ENCODE measurements at places on chromosomes 4 and X.

- DNase-seq: no peak
Observed at GRCh38 chrX:31293409-31293808, 221.6 kb upstream of the FTHL17 start.

DNA sequence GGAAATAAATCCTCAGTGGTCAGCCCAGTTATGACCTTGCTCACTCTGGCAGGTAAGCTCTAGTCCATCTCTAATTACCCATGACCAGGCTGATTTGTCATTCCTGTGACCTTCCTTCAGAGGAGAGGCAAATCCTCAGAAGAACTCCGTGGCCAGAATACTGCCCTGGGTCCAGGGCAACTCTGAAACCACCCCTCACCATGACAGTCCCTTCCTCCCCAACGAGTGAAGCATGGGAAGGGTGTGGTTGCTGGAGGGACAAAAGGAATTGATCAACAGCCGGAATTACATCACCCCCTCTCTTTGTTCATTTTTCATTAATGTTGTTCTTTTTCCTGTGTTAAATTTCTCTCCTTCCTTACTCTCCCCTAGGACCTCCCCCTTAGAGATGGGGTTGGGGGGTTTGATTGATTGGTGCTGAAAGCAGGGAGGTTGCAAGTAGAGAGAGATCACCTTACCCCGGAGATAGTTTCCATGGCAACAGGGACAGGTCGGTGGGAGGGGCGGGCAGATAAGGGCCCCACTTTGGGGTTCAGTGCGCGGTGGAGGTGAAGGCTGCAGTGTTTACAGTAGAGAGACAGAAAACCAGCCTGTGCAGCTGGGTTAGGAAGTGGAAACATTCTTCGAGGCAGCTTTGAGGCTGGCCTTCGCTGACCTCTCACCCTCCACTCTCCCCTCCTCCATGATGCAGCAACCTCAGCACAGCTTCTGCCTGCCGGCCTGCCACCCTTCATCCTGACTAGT is 647.4 kb downstream of the BCOR start:
- DNase-seq: no peak

DNA sequence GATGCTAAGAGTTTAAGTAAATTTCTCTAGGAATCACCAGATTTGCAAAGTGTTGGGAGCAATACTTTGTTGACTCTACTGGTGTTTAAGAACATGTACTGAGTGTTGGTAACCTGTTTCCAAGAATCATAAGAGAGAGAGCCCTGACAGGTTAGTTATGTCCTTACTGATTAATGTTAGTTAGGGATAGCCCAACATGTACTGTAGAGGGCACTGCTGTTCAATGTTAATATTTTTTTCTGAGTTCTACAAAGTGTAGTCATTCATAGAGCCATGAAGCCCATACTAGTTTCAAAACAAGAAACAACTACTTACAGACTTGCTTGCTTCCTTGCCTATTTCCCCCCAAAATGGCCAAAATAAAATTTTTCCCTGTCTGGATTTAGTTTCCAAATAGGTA is 11.9 kb downstream of the TMPRSS11D start:
- DNase-seq: no peak

DNA sequence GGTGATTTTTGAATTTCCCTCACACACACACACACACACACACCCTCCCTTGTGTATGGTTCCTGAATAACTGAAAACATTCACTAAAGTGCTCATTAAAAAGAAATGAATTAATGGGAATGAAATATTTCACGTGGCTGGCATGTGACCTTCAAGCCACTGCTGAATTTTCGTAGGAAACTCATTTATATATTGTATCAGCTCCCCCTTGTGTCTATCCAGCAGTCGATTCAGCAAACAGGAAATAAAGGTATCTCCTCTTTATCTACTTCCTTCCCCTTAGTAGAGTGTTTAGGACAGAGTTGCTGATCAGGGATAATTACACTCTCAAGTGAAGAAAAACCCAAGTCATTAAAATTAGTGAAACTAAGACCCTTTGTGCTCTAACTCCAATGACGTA is 912.6 kb upstream of the LCORL start:
- DNase-seq: no peak

GRCh38 chrX:42776195-42776594 is 1.8 kb downstream of the PPP1R2C start:
- DNase-seq: no peak

GRCh38 chr4:33060674-33061542 is 2340.7 kb downstream of the PCDH7 start:
- DNase-seq: no peak

GRCh38 chr4:102441978-102442911 is 58.9 kb upstream of the NFKB1 start:
- DNase-seq: no peak

DNA sequence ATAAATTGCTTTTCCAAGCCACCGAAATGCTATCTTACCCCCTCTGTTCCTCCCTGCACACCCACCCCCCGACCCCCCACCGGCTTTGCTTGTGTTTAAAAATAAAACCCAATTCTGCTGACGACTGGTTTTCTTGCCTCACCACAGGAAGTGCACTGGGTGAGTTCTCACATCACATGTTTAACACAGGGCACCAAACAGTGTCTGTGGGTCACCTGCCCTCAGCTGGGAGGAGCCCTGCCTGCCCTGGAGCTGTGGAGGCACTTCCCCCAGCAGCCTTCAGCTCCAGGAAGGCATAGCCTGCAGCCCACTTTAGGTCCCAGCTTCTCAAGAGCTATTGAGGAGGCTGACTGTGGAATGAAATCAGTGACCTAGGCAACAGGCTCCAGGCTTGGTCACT is 8.8 kb downstream of the TMEM255A start:
- DNase-seq: no peak

GRCh38 chr4:99324361-99324760 is 3.2 kb upstream of the ADH1B start:
- DNase-seq: no peak

DNA sequence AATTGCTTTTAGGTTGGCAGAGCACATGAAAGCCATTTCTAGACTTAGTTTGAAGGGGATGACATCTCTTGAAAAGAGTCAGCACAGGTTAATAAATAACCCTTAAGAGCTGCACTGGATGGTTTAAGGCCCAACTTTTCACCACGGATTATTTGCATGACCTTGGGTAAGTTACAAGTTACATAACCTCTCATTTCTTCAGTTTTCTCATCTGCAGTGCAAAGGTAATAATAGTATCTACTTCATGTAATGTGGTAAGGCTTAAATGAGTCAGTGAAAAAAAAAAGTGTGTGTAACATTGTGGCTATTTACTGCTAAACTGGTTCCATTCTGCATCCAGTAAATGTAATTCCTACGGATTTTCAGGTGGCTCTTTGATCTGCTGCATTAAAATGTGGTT is 715.8 kb downstream of the CCSER1 start:
- no peak for DNase-seq

DNA sequence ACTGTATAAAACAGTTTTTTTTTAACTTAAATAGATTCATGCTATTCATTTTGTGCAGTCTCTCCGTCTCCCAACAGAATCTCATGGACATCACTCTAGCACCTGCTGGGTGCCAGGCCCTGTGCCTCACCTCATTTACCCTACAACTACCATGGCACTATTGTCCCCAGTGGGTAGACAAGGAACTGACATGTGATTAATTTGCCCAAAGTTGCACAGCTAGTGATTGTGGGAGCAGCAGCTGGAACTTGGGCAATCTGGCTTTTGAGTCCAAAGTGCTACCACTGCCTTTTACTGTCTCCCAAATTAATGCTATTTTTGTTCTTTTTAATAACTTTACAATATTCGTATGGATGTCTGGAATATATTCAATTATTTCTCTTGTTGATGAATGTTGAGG is 11.2 kb upstream of the PGRMC2 start:
- DNase-seq: no peak

DNA sequence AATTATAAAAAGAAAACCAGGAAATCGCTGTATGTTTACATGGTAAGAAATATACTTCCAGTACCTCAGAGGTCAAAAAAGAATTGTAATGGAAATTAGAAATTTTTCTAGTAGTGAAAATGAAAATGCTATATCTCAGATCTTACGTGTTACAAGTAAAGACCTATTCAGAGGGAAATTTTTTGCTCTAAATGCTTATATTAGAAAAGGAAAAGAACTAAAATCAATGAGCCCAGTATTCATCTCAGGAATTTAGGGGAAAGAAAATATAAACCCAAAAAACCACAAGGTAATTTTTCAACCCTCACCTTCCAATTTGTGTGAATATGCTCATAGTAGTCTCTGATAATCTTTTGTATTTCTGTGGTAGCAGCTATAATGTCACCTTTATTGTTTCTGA is 145.6 kb downstream of the RAP1GDS1 start:
- no peak for DNase-seq

DNA sequence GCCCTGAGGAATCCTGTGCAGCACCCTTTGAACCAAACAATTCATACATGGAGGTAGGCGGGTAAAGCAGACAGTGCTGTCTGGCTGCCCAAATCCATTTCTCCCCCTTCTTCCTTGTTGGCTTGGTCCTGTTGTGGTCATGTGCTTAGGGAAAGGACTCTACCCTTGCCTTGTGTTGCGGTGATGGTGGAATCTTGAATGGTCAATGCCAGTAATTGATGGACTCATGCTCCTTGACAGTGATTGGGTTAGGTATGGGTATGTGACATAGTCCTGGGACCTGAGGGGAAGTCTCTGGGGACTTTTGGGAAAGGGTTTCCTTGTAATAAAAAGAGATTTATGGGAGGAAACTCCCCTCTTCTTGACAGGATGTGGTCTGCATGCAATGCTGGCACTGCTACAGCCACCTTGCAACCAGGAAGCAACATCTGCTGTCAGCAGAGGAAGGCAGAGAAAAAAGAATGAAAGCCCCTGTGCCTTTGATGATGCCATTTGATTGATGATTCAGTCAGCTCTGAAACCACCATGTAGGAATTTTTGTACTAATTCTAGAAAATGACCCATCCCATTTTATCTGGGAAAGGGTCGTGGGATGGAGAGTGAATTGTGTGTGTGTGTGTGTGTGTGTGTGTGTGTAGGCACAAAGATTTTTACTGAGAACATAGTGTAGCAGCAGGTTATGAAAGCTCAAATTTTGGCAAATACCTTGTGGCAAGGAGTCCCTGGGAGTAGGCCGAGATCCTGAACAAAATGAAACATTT is 30.0 kb upstream of the HUWE1 start:
- no peak for DNase-seq

GRCh38 chr4:185210102-185210981 is 944 bp downstream of the SNX25 start:
- no peak for DNase-seq

GRCh38 chr4:3710451-3711182 is 55.6 kb upstream of the ADRA2C start:
- DNase-seq: no peak
